H54 (cell line): ENCODE measurements at places on chromosomes 4 and X.

DNA sequence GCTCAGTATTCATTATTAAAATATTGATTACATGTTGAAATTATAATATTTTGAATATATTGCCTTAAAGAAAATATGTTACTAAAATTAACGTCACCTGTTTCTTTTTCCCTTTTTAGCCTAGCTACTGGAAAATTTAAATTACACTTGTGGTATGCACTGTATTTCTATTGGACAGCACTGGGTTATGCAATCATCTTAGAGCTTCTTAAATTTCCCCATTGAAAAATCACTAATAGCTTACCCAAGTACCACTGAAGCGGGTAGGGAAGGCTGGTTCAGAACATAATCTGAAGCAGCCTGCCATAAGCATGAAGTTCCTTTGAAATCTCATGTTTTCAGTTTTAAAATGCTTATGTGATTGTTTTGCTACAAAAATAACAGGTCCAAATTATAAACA lies 49.5 kb upstream of the TFDP3 start:
- DNase-seq: no peak

DNA sequence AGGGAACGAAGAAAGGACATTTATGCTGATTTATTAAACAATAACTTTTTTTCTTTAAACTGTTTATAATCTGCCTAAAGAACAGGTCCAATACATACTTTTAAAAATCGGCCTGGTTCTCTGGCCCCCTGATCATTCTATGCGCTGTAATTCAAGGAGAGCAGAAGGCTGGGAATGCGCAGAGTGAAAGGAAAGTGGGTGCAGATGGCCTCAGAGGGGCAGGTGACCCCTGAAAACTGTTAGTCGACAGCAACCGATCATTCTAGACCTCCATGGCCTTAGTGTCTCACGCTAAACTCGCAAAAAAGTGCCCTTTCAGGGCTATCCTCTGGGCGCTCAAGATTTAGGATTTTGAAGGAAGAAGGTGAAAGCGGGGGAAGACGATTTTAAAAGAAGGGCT lies 2.2 kb downstream of the PDE5A start:
- no peak for DNase-seq

DNA sequence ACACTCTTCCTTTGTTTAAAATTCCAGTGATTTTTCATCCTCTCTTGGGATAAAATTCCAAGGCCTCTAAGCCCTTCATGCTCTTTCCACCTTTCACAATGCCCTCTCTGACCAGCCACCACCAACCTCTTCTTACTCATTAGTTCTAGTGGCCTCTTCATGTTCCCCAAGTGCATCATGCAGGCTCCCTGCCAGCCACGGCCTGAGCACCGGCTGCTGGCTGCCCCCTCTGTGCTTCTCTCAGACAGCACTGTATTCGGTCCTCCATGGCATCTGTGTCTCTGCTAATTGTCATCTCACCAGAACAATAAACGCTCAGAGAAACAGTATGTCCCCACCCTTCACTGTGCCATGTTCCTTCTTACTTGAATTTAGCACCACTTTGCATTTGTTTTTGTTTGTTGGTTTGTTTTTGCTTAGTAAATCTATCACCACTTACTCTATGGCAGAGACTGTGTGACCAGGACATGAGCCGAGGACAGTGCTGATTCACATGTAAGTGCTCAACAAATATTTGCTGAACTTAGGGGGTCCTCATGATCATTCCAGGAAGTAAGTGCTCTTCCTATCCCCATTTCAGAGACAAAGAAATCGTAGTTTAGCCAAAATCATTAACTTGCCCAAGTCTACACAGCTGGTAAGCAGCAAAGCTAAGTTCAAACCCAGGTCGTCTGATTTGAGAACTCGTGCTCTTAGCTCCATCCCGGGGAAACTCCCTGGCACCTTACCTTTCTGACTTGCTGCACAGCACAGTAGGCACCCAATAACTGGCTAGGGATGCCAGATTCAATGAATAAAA lies 77.1 kb upstream of the UCP1 start:
- no peak for DNase-seq

DNA sequence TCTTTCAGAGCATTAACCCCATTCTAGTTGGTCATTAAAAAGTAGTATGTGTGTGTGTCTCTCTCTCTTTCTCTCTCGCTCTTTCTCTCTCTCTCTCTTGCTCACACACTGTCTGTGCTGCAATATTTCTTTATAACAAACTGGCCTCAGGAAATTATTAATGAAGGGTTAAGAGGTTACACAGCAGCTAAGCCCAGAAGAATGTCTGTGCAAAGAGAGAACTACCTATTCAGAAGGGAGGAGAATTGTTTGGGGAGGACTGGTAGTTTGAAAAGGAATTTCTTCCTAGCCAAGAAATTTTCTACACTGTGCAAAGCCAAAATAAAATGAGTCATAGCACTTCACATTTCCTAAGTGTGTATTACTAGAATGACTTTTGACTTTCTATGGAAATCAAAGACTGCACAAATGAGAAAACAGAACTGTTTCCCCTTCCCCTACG lies 22.2 kb downstream of the PDGFC start:
- DNase-seq: no peak

DNA sequence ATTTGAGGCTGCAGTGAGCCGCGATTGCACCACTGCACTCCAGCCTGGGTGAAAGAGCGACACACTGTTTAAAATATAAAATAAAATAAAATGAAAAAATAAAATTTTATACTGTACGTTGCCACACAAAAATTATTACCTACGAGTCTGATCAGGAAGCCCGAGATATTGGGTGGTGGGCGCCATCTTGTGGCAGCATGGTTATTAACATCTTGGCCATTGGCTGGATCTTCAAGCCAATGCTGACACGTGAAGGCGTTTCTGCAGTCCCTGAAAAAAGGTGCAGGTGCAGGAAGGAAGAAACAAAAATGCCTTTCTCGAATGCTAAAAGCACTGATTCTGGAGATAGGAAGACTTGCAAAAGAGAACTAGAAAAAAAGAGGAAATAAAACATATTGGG lies 4.9 kb upstream of the TLR8 start:
- peak; percentile 16 for DNase-seq

DNA sequence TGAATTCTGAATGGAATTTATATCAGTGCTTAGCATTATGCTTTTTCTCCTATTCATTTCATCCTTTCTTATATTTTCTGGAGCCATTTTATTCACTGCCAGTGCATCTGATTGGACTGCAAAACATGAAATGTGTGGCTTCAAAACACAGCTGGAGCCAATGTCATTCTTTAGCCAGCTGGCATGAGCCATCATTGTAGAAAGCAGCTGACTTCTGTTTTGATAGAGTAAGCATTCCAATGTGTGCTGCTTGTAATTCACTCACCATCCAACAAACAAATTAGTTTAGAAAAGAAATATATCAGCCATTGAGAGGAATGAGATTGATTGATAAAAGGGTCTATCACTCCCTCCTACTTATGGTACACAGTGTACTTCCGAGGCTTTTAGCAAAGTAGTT lies 2616.0 kb downstream of the ARAP2 start:
- no peak for DNase-seq

DNA sequence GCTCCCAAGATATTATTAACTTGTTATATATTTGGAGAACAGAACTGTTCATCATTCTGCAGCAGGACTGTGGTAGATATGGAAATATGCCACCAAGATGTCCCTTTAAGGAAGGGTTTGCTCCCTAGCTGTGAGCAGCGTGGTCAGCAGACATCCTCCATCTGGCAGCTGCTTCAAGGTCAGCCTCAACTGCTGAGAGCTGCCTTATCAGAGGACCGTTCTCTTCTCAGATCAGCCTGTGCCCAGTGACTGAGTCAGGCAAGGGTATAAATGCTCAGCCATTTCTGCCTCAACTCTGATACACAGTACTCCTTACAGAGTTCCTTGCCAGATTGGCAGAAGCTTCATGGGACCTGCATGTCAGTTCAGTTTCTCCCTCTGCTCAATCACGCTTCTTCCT lies 63.4 kb upstream of the MAGEB2 start:
- DNase-seq: no peak

DNA sequence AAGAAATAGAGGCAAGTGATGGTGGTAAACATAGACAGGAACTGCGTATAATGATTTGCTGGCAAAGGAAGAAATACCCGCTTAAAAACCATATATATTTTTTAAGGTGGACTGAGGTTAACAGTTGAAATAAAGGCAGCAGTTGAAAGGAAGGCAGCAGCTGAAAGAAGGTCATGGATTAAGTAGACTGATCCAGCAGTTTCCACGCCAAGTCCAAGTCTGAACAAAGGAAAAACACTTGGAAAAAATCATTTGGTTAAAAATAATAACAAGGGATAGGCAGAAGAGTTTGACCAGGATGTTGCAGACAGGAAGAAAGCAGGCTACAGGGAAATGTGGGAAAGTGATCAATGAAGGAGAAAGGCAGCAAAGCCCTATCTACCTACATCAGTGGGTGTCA lies 93.6 kb downstream of the AMELX start:
- DNase-seq: no peak

DNA sequence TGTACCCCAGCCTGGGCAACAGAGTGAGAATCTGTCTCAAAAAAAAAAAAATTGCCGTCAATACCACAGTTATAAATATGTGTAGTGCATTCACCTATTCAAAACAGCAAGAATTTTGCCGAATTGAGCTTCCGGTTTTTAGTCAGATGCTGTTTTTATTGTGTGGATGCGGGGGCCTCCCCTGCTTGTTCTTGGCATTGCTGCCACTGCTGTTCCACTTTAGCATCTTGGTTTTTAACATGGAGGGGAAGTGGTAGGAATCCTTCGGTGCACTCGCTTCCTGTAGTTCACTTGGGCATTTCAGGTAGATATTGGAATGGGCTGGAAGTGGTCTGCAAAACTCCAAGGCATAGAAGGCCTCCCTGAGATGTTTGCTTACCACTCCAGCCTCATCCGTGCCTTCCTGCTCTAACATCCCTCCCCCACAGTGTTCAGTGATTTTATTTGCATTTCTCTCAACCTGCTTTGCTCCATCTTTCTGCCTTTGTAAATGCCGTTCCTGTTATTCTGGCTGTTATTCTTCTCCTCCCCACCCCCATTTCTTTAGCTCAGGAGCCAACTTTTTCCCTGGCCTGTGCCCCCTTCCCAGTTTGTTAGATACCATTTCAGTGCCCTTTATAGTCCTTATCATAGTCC lies 25.5 kb downstream of the MOB1B start:
- DNase-seq: no peak

DNA sequence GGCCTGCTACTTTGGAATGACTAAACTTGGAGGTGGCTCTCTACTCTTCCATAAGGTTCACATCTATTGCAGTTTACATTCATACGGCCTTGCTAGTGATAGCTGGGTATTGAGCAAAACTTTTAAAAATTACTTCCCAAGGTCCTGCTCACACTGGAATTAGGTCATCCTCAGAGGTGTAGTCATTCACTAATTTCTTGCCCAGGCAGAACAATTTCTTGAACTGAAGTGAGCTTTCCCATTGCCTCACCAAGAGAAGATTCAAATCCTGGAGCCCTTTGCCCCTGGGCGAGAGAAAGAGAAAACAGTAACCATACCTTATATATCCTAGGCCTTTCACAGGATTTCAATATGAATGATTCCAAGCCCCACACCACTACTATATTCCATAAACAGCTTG lies 109.2 kb downstream of the GUCY2F start:
- no peak for DNase-seq

DNA sequence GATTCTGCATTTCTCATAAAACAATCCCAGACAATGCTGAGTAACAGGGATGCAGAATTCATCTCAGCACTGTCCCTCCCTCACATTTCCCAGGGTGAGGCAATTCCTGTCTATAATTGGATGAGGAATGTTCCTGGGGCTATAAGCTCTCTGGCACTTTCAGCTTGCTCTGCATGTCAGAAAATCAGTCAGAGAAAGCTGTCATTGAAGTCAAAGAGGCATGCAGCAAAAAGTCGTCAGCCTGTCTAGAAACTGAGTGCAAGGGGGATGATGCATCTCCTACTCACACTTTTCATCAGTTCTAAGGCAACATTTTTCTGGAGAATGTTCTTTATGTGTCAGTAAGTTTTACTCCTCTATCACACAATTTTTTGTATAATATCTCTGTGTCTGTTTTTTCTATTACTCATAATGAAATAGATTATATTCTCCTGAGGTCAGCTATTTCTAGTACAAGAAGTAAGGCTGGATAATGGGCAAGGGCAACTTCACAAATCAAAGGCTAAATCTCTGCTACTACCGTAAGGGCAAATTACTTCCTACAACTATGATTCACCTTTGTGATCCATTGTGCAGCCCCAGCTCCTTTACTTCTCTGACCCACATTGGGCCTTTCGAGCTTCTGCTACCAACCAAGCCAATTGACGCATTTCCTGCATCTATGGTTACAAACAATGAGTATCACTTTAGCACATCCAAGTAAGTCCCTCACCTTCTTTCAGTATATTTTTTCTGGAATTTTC lies 56.0 kb downstream of the TASL start:
- peak; percentile 9 for DNase-seq

GRCh38 chr4:182346675-182347375 lies 103.6 kb downstream of the TENM3 start:
- DNase-seq: no peak

GRCh38 chr4:127446427-127446885 lies 186.3 kb upstream of the INTU start:
- no peak for DNase-seq

GRCh38 chr4:11632483-11632882 lies 203.8 kb upstream of the HS3ST1 start:
- no peak for DNase-seq

- no peak for DNase-seq
Observed at GRCh38 chr4:74674750-74675149, 119.6 kb downstream of the BTC start.

DNA sequence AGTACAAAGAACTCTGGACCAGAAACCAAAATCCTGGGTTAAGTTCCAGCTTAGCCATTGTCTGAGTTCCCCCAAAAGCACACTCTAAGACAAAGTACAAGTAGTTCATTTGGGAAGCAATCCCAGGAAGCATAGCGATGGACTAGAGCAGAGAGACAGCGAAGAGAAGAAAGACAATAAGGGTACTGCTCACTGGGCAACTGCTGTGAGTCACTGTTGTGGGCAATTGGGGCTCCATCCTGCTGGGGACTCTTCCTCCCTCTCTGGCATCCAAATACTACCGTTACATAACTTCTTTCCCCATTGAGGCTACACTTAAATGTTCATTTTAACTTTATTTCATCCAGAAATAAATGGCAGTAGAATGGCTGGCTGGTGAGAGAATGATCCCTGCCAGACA lies 14.1 kb downstream of the SRPX start:
- DNase-seq: no peak

GRCh38 chrX:151806967-151807540 lies 72.5 kb downstream of the CNGA2 start:
- DNase-seq: no peak
